ENCODE measurements at places on chromosomes 7 and 10. TPM values are rescaled to one million over a fixed set of nuclear protein-coding genes. Genes with fewer than 3 reads are reported as not detected.

GPR37 gene
- total RNA-seq, result not detected

STAG3 gene
- 81.7 TPM for total RNA-seq

COL1A2 gene
- total RNA-seq, result 2.1 TPM

MSMB gene
- total RNA-seq, result not detected

METTL27 gene
- 0.80 TPM for total RNA-seq

NKX1-2 gene
- total RNA-seq, result not detected

HMX2 gene
- 19.8 TPM for total RNA-seq

DNA sequence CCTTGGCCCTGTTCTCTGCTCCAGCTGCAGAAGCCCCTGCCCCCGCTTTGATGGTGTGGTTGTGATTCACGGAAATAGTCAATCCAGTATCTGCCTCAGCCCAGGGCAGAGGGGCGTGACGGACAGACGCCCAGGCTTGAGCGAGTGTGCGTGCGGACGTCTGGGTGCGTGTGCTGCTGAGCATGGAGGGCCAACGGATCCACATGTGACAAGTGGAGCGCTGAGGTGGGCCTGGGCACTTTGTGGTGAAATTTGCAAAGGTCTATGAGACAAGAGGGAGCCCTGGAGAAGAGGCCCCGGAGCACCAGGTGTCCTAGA is 94.4 kb downstream of the WDR37 start:
- no peak overlapping the region for H3K4me3 ChIP-seq
- no peaks in the 10 kb centered on the region for H3K36me3 ChIP-seq
- H3K27ac ChIP-seq, result no peak overlapping the region
- H3K4me1 ChIP-seq, result no peaks in the 10 kb centered on the region

- H3K36me3 ChIP-seq, result no peaks in the 10 kb centered on the region
- H3K4me1 ChIP-seq, result no peaks in the 10 kb centered on the region
- peaks cover 3% of the 10 kb centered on the region for H3K27me3 ChIP-seq
- H3K4me3 ChIP-seq, result no peak overlapping the region
- no peak overlapping the region for H3K27ac ChIP-seq
These were observed 92.5 kb downstream of the TRIL start for GRCh38 chr7:28865601-28866144.

DNA sequence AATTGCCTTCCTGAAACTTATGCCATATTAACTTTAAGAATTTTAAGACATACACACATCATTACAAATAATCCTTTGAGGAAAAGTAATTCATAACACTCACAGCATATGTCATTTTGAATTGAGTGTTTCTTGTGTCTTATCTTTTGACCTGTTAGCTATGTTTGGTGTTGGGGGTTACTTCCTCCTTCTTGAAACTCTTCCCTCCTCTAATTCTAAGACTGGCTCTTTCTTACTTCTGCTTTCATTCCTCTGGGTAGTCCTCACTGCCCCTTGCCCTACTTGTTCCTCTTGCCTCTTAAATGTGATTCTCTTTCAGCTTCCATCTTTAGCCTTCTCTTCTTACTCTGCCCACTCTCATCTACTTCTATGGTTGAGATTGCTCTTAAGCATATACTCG is 28.3 kb upstream of the PIP4K2A start:
- no peaks in the 10 kb centered on the region for H3K36me3 ChIP-seq
- peak; percentile 48 for DNase-seq
- H3K4me3 ChIP-seq, result no peak overlapping the region
- H3K4me1 ChIP-seq, result peaks cover 10% of the 10 kb centered on the region
- H3K27me3 ChIP-seq, result no peaks in the 10 kb centered on the region

DNA sequence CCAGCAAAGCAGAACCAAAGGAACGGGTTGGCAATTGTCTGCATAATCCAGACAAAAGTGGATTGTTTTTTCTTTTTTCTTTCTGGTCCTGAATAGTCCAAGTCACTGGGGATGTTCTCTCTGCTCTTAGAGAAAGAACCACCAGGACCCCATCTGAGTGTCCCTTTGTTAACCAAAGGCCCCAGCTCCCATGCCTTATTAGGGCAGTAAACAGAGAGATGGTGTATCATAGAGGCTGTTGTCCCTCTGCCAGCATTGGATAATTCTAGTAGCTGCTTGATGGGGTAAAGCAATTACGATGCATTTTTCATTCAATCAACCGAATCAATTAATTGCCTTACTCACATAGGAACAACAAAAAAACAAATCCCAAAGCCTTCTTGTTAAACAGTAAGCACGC is 213.0 kb downstream of the BUB3 start:
- no peak for DNase-seq
- no peaks in the 10 kb centered on the region for H3K36me3 ChIP-seq
- H3K4me3 ChIP-seq, result no peak overlapping the region
- H3K27ac ChIP-seq, result no peak overlapping the region

DNA sequence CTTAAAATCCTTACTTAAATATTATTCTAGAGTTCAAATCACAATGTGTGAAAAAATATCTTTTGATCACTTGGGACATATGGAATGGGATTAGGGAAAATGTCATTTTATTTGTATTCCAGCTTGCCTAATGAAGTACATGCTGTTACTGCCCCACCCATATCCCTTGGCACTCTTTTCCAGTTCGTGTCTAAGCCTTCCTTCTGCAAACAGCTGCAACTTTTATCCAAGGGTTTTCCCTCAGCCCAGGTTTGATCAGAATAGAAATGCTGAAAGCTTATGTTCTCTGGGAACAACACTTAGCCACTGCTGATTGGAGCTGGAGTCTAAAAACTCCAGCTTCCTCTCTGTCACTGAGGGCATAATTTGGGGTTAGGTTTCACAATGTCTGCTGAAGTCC is 214.1 kb upstream of the FAM3C start:
- no peak overlapping the region for H3K4me3 ChIP-seq
- no peaks in the 10 kb centered on the region for H3K27me3 ChIP-seq
- DNase-seq, result no peak
- H3K4me1 ChIP-seq, result no peaks in the 10 kb centered on the region

GRCh38 chr7:143499743-143500348 is 22.2 kb downstream of the TAS2R41 start:
- no peaks in the 10 kb centered on the region for H3K36me3 ChIP-seq
- H3K27me3 ChIP-seq, result no peaks in the 10 kb centered on the region
- H3K4me1 ChIP-seq, result no peaks in the 10 kb centered on the region
- no peak for DNase-seq
- no peak overlapping the region for H3K27ac ChIP-seq

DNA sequence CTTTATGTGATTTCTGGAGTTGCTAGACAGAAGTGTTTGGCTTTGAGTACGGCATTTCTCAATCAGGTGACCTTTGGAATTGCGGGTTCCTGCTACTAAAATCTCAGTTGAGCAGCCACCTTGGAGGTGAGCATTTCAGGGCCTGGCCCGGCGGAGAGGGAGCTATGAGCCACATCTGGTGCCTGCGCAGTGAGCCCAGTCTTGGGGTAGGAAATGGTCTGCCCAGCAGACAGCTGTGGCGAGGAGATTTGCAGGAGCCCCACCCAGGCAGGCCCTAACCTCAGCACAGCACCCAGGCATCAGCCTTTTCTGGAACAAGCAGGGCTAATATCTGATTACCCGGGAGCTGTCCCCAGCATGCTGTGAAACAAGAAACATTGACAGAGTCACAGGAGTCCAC is 547.9 kb upstream of the FOXK1 start:
- DNase-seq, result no peak
- H3K4me1 ChIP-seq, result no peaks in the 10 kb centered on the region
- H3K27me3 ChIP-seq, result no peaks in the 10 kb centered on the region
- H3K4me3 ChIP-seq, result no peak overlapping the region
- no peaks in the 10 kb centered on the region for H3K36me3 ChIP-seq

- H3K27ac ChIP-seq, result no peak overlapping the region
- no peaks in the 10 kb centered on the region for H3K4me1 ChIP-seq
- DNase-seq, result no peak
- H3K4me3 ChIP-seq, result no peak overlapping the region
These were observed 646.2 kb upstream of the SEMA3D start for GRCh38 chr7:85833066-85833465.

DNA sequence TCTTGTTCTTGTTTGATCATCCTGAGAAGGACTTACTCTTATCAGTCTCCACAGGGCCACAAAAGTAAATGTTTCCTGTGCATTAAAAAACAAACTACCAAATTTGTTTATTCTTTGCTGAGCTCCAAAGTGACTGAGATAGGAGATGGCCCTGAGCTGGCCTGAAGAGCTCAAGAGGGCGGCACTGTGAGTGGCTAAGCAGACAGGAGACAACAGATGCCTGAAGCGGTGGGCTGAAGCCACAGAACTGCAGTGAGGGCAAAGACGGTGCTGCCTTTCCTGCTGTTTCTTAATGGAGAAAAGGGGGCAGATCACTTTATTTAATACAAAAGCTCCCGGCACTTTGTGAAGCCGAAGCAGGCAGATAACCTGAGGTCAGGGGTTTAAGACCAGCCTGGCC is 379.6 kb downstream of the ARL4A start:
- H3K36me3 ChIP-seq, result no peaks in the 10 kb centered on the region
- no peaks in the 10 kb centered on the region for H3K27me3 ChIP-seq
- no peak overlapping the region for H3K4me3 ChIP-seq

- no peak for DNase-seq
- no peak overlapping the region for H3K4me3 ChIP-seq
- no peaks in the 10 kb centered on the region for H3K4me1 ChIP-seq
These were observed 320.4 kb downstream of the KCNMA1 start for GRCh38 chr10:77317221-77317620.
